Fibroblast of upper back skin (primary cell): ENCODE measurements at places on chromosomes 12 and 14.

DNA sequence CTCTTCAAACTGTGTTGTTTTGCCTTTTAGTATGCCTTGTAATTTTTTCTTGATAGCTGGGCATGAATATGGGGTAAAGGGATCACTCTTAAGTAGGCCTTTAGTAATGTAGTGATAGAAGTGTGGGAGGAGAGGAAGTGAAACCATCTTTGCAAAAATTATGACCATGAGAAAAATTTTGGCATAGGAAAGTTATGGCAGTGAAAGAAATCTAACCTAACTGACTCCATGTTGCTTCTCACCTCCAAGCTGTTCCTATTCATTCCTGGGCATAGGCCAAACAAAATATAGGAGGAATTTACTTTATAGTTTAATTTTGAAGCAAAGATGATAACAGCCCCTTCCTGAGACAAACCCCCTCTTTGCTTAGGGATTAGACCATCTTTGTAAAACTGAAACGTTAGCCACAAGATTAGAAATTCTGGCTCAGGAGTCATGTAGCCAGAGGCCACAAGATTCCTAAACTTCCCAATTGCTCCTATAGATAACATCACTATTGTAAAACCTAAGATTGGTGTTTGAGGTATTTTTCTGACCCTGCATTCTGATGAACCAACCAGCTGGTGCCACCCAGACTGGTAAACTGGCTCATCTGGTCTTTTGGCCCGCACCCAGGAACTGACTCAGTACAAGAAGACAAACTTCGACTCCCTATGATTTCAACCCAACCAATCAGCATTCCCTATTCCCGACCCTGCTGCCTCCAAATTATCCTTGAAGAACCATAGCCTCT, 45.8 kb downstream of the CRADD start:
- no peak for DNase-seq

DNA sequence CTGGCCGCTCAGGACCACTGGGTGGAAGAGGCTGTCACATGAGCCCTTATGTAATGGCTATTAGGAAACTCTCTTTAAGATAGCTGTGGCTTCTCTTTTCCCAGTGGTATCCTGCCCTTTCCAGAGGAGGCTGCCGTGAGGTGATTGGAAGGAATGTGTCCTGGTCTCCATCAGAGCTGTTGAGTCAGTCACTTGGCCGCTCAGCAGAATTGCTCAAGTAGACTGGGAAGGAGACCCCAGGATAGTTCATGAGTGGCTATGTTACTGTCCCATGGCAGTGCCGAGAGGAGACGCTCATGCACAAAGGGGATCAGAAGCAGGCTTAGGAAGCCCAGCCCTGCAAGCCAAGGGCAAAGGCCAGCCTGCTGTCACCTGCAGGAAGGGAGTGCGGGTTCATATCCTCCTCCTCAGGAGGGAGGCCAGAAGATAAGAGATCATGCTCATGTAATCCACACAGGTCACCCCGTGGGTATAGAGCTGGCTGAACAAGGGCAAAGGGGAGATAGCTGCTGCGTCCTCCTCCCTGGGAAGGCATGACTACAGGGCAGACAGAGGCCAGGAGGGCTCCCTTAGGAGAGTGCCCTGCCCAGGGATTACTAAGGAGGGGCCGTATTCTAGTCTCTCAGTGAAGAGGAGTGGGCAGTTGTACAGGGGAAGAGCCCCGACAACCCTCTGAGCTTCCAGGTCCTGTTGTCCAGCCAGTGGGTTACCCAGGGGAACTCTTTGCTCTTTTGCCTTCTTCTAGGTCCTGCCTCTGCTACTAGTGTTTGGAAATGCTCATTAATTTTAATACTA, 137.0 kb upstream of the MAX start:
- DNase-seq = peak; percentile 90

GRCh38 chr12:10147714-10148403, 17.9 kb upstream of the CLEC7A start:
- DNase-seq = no peak

- DNase-seq = no peak
Measured at GRCh38 chr14:35534208-35534872, 376 bp downstream of the INSM2 start.

GRCh38 chr14:58517592-58517991, 90.1 kb downstream of the KIAA0586 start:
- no peak for DNase-seq

- peak; percentile 51 for DNase-seq
Measured at GRCh38 chr14:77023001-77023996, 5.2 kb downstream of the IRF2BPL start.
